Mesothelial cell of epicardium (in vitro differentiated cells): ENCODE measurements at places on chromosomes 7 and 10. TPM values are rescaled to one million over a fixed set of nuclear protein-coding genes. Genes with fewer than 3 reads are reported as not detected.

DNA sequence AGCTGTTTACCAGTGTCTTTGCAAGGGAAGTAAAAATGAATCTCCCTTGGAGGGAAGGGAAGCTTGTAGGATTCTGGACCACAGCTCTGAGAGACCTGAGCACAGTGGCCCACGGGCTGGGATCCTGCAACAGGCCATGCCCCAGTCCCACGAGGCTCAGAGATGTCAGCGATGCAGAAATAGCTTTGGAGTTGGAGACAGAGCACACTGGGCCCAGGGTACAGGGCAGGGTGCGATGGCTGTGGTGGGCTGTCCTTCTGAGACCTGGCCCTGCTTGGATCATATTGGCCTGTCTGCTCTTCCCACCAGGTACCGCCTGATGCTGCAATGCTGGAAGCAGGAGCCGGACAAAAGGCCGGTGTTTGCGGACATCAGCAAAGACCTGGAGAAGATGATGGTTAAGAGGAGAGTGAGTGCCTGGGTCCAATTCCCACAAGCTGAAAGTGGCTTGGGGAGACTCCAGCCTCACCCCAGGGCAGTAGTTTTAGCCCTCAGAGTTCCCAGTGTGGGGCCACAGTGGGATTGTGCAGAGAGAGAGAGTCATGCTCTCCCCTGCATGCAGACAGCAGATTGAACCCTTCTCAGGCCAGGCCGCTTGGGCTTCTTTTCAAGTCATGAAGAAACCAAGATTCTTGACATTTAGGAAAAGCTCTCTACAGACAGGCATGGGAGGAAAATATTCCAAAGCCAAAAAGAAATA is 13.5 kb upstream of the CSGALNACT2 start:
- no peak for DNase-seq
- H3K27ac ChIP-seq: no peak overlapping the region
- no peak overlapping the region for H3K4me3 ChIP-seq
- peaks cover 23% of the 10 kb centered on the region for H3K27me3 ChIP-seq

- H3K27ac ChIP-seq: no peak overlapping the region
- DNase-seq: no peak
- H3K4me3 ChIP-seq: no peak overlapping the region
- H3K4me1 ChIP-seq: no peaks in the 10 kb centered on the region
- no peaks in the 10 kb centered on the region for H3K27me3 ChIP-seq
These were observed 717.5 kb upstream of the LRRN3 start for GRCh38 chr7:110373416-110373815.

GRCh38 chr7:32298408-32299132 is 191.6 kb downstream of the LSM5 start:
- no peaks in the 10 kb centered on the region for H3K36me3 ChIP-seq
- peak overlapping the region; percentile 75 for H3K4me3 ChIP-seq
- no peak overlapping the region for H3K27ac ChIP-seq
- H3K4me1 ChIP-seq: peaks cover 13% of the 10 kb centered on the region

DNA sequence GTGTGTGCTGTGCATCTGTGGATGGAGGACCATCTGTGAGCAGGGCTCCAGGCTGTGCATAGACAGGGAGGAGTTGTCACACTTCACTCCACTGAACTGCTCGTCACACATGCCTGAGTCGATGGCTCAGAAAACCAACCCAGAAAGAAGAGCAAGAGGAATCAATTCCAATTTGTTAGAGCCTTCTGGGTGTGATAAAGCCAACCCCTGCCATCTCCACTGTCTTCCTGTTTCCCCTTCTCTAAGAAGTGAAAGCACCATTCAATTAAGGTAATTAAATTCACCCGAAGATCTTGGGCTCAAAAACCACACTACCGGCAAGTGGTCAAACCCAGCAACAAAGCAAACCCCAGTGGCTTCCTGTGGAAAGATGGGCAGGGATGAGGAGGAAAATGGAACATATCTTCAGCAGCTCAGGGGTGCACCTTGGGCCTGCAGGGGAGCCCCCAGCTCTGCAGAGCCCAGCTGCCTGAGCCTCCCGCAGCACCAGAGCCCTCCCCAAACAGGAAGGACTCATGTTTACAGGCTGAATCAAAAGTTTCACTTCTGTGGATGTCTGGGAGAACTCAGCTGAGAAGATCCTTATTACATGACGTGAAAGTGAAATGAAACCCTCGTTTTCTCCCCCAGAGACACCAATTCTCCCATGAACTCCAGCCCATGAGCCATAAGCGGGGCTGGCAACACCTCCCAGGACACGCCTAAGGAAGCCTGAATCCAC is 10.9 kb downstream of the C10orf71 start:
- H3K27me3 ChIP-seq: peaks cover 37% of the 10 kb centered on the region
- H3K36me3 ChIP-seq: no peaks in the 10 kb centered on the region
- H3K4me3 ChIP-seq: no peak overlapping the region

GRCh38 chr10:102191956-102192355 is 34.1 kb upstream of the ELOVL3 start:
- H3K4me3 ChIP-seq: no peak overlapping the region
- H3K36me3 ChIP-seq: no peaks in the 10 kb centered on the region
- no peak overlapping the region for H3K27ac ChIP-seq
- no peak for DNase-seq
- peaks cover 6% of the 10 kb centered on the region for H3K27me3 ChIP-seq
- no peaks in the 10 kb centered on the region for H3K4me1 ChIP-seq

GRCh38 chr7:107792364-107792763 is 10.7 kb downstream of the SLC26A3 start:
- no peak overlapping the region for H3K27ac ChIP-seq
- no peaks in the 10 kb centered on the region for H3K36me3 ChIP-seq

HIBADH gene
- 32.8 to 34.3 TPM (median 33.2 TPM) in 3 replicates for total RNA-seq

EFCAB10 gene
- not detected in 3 replicates for total RNA-seq

UPK3B gene
- 49.5 to 56.9 TPM (median 50.1 TPM) in 3 replicates for total RNA-seq

CCL24 gene
- total RNA-seq: not detected in 3 replicates

TDRD1 gene
- not detected in 3 replicates for total RNA-seq

FBXL13 gene
- 3.6 to 4.7 TPM (median 3.8 TPM) in 3 replicates for total RNA-seq

CLRN3 gene
- not detected in 3 replicates for total RNA-seq
